GM23248 (cell line): ENCODE measurements at places on chromosomes 5 and 9.

- no peaks in the 10 kb centered on the region for H3K36me3 ChIP-seq
- H3K27me3 ChIP-seq: no peaks in the 10 kb centered on the region
- DNase-seq: no peak
- no peak overlapping the region for H3K27ac ChIP-seq
- H3K4me3 ChIP-seq: no peak overlapping the region
These were observed 100.3 kb downstream of the ROR2 start for GRCh38 chr9:91849694-91850093.

GRCh38 chr5:133457439-133458355, 154.6 kb downstream of the FSTL4 start:
- no peak overlapping the region for H3K4me3 ChIP-seq
- no peak for DNase-seq
- H3K27me3 ChIP-seq: no peaks in the 10 kb centered on the region; the same call in 1 of the 2 replicates
- H3K36me3 ChIP-seq: no peaks in the 10 kb centered on the region

DNA sequence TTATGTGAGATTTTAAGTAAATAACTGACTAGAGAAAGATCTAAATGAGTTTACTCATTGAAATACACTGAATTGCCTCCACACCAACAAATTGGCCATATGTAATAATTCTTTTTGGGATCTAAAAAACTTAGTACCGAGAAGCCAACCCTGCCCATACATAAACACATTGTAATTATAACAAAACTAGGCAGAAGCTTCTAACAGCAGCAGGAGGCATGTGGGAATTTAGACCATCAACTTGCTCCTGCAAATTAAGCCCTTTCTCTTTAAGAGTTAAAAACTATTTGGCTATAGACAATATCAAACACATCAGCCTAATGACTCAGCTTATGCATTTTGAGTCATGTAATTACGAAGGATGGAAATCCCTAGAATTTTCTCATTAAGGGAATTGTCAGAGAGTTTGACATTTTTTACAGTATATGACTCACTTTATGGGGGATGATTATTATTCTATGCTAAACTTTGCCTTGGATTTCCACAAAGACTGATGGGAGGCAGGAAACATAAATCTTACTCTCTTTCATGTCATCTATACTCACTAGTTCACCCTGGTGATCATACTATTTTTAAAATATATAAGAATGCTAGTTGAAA, 1.0 kb downstream of the IL7R start:
- peak overlapping the region; percentile 54 for H3K27ac ChIP-seq
- DNase-seq: peak; percentile 89
- peak overlapping the region; percentile 55 for H3K4me3 ChIP-seq

DNA sequence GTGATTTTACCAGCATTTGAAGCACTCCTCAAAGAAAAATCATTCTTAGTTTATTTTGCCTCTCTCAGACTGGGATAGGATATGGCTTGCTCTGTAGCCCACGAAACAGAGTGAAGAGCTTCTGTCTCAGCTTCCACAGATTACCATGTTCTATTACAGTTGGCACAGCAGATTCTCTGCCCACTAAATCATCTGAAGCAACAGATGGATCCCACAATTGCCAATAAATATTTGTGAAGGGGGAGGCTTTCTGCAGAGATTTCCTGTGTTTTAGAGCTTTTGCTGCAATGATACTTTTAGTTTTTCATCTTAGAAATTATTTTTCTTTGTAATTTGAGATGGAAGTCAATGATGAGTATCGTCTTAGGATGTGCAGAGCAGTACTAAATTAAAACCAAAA, 12.3 kb upstream of the MAP3K1 start:
- H3K4me1 ChIP-seq: no peaks in the 10 kb centered on the region
- H3K27ac ChIP-seq: no peak overlapping the region
- H3K36me3 ChIP-seq: no peaks in the 10 kb centered on the region

- DNase-seq: peak; percentile 87
- no peaks in the 10 kb centered on the region for H3K36me3 ChIP-seq
- H3K4me1 ChIP-seq: peaks cover 12% of the 10 kb centered on the region
- no peaks in the 10 kb centered on the region for H3K27me3 ChIP-seq
- no peak overlapping the region for H3K4me3 ChIP-seq
These were observed 8.5 kb upstream of the DNAJC25 start for GRCh38 chr9:111622626-111623025.

- H3K27ac ChIP-seq: no peak overlapping the region
- H3K4me3 ChIP-seq: no peak overlapping the region
- DNase-seq: no peak
These were observed 4.5 kb upstream of the POU4F3 start for GRCh38 chr5:146334074-146334533.
